ENCODE measurements at places on chromosomes 16 and 17.

DNA sequence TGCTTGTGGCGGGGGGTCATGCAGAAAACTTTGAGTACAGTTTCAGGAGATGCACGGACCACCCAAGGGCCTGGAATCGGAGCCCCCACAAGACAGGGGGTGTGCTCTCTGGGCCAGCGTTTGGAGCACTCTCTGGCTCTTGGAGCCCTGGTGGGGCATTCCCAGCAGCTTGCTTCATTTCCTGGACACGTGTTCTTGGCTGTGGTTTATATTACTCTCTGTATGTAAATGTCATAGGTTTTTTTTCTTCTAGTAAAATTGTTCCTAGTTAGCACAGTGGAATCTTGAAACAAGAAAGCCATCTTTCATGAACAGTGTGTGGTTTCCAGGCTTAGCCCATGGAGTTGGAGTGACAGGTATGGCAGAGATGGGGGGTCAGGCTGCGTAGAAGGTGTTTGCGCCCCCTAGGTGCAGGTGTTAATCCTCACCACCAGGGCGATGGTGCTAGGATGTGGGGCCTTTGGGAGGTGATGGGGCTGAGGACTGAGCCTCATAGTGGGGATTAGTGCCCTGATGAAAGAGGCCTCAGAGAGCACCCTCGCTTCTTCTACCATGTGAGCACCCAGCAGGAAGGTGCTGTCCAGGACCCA lies 79.8 kb downstream of the JPH3 start:
- DNase-seq, result no peak

DNA sequence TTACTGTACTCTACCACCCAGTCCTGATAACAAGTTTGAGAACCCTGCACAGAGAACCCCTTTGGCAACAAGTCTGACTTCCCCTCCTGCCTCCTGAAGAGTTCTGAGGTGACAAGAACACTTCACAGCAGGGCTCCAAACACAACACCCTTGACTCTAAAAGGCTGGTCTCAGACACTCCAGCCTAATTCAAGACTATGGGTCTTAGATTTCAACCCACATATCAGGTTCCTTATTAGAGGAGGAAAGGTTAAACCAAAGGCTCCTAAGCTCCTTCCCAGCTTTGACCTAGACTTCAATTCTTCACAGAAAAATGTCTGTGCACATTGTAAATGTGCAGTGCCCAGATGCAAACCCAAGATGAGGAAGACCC lies 23.0 kb downstream of the RANBP10 start:
- no peak for DNase-seq

- DNase-seq, result no peak
These were observed 1.3 kb upstream of the NLGN2 start for GRCh38 chr17:7406235-7406825.

DNA sequence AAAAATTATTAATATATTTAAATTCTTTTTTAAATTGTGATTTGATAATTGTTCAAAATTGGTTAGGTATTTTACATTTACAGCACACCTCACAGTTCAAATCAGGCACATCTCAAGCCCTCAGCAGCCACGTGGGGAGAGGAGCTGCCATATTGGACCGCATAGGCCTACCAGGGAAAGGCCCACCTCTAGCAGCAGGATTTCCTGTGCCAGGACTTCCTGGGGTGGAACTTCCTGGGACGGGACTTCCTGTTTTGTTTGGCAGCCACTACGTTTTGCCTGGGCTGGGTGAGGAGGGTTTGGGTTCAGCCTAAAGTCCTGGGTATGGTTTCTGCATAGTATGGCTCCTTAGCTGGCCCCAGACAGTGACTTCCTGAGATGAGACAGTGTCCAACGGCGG lies 298.5 kb upstream of the FOXF1 start:
- no peak for DNase-seq

DNA sequence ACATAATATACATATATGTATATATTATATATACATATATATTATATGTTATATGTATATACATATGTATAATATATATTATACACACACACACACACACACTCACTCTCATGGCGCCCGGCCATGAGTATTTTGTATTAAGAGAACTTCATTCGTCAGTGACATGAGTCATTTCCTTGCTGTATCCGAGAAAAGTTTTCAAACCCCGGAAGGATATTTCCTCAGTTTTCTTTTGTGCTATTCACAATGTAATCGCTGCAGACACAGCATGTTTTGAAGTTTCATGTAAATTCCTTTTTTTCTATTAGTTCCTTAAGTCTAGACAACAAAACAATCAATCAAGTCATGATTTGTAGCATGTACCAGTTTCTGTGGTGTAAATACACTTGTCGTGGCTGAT lies 33.3 kb downstream of the OR1D5 start:
- no peak for DNase-seq
